ENCODE measurements at places on chromosomes 12 and 14.
A peak's percentile ranks its signal among the peaks of the same experiment; 100 is the strongest.

DNA sequence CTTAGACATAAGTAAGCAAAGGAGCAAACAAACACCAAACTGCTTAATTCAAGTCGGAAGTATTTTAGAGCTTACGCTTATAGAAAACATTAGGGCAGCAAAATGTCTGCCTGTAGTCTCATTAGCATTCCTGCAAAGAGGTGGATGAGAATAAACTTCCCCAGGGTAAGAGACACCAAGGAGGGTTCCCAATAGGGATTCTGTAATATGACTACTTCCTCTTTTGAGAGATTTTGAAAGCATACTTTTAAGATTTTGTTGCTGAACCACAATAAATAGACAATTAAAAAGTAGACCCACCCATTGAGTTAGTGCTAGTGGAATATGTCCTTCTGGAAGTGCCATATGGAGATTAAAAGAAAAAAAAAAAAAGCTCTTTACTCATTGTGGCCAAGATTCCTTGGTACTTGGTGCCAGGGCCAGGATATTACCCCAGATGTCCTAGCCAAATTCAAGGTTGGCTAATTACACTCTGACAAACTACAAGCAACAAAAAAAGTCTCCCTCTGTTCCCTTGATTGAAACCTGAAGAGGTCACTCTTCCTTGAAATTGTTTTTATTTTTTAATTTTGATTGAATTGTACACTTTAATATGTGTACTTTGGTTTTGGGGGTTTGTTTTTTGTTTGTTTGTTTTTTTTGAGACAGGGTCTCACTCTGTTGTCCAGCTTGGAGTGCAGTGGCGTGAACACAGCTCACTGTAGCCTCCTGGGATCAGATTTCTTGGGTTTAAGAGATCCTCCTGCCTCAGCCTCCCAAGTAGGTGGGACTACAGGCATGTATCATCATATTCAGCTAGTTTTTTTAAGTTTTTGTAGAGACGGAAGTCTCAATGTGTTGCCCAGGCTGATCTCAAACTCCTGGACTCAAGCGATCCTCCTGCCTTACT, 8.7 kb downstream of the CLIP1 start:
- no peak for DNase-seq

DNA sequence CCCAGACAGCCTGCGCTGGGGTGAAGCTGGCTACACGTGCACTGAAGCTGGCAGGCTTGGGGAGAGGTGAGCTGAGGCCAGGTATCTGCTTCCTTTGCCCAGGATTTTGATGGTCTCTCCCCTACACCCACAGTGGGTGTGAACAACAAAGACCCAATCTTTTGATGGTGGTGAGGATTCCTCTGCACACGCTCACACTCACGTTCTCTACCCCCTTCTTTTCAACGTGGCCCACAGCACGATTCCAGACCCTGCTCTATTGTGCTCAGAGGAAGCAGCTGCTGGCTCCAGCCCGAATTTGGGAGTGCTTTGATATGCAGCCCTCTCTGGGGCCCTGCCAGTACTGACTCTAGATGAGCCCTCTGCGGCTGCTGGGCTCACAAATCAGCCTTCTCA, 4.9 kb downstream of the CD9 start:
- DNase-seq: peak; percentile 91

DNA sequence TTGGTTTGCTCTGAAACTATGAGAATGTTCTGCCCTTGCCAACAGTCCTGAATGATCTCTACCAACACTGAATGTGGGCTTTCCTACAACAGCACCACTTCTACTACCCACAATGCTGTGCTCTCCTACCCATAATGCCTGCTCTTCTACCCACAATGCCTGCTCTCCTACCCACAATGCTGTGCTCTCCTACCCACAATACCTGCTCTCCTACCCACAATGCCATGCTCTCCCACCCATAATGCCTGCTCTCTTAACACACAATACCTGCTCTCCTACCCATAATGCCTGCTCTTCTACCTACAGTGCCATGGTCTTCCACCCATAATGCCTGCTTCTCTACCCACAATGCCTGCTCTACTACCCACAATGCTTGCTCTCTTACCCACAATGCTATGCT, 92.3 kb downstream of the KCNK13 start:
- no peak for DNase-seq

DNA sequence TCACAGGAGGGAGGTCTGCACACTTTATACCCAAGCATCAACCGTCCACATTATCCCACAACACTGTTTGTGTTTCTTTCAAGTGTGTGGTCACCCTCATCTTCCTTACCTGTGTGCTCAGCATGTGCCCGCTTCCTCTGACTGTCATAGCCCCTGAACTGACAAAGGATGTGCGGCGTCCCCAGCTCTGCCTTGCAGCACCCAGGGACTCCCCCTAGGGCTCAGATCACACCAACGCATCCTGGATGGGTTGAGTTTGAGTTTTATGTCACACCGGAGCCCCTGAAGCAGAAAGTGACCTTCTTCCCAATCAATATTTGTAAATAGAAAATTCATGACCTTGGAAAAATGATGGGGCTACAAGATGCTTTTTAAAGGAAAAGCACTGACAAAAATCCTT, 770.7 kb upstream of the TMEM132C start:
- DNase-seq: peak; percentile 73

- DNase-seq: no peak
These were observed 177.8 kb upstream of the EGLN3 start for GRCh38 chr14:34128665-34129064.

DNA sequence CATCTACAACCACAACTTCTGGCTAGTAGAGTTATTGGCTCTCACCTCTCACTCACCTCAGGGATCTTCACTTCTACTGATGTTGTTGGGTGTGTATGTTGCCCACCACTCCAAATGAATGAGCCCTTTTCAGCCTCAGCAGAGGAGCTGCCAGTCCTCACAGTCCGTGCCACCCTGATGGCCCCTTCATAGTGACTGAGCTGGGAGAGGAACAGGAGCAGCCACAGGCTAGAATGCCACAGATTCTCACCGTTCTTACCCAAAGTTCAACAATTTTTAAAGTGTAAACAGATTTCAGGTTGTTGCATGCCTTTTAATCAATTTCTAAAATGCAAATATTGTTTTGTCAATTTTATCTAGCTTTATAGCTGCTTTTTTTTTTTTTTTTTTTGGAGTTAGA, 74.5 kb upstream of the DNM1L start:
- no peak for DNase-seq

GRCh38 chr14:89618330-89618708, 201.3 kb upstream of the FOXN3 start:
- no peak for DNase-seq

DNA sequence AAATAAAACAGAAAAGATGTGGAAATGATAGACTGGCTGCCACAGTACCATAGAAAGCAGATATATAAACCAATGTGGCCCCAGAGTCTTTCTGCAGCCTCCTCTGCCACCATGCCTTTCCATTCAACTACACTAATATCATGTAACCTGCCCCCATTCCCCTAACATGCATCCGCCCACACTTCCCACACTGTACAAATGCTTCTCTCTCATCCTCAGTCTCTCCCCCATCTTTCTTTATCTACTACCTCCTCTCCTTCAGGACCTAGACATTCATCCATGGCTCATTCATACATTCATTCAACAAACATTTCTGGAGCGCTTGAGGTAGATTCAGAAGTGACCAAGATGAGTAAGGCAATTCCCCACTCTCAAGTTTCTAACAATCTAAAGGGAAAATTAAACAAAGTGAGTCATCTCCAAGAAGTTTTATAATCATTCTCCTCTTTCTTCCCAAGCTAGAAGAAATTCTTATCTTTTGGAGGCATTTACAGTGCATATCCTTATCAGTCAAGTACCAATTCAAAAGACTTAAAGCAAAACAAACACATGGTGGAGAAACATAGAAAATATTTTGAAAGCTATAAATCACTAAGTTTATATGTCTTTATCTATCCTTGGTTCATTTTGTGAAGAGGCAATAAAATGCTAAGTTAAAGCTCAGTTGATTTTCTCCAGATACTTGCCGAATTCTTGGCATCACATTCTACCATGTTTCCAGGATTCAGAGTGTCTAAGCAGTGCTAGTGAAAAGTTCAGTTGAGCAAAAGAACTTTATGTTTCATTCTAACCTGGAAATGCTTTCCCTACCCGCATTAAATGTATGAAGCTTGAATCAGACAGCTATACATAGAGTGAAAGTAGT, 70.5 kb upstream of the FRMD6 start:
- DNase-seq: no peak

GRCh38 chr14:95322651-95323050, 2.9 kb upstream of the CLMN start:
- no peak for DNase-seq

GRCh38 chr12:83018088-83018487, 331.4 kb downstream of the TMTC2 start:
- no peak for DNase-seq

- DNase-seq: no peak
These were observed 15.8 kb upstream of the VPS33A start for GRCh38 chr12:122282061-122282460.

GRCh38 chr14:100800041-100800440, 25.9 kb upstream of the MEG3 start:
- DNase-seq: no peak

- DNase-seq: no peak
These were observed 111.1 kb upstream of the OVCH1 start for GRCh38 chr12:29608581-29608980.

GRCh38 chr12:1705774-1706631, 15.1 kb downstream of the ADIPOR2 start:
- no peak for DNase-seq

GRCh38 chr12:116490471-116490870, 68.7 kb upstream of the MAP1LC3B2 start:
- no peak for DNase-seq

- DNase-seq: no peak
These were observed 24.4 kb upstream of the SERPINA4 start for GRCh38 chr14:94536836-94537235.

- peak; percentile 55 for DNase-seq
These were observed 36.7 kb downstream of the PRICKLE1 start for GRCh38 chr12:42552822-42553221.

GRCh38 chr12:12735301-12735700, 18.1 kb downstream of the CDKN1B start:
- no peak for DNase-seq

DNA sequence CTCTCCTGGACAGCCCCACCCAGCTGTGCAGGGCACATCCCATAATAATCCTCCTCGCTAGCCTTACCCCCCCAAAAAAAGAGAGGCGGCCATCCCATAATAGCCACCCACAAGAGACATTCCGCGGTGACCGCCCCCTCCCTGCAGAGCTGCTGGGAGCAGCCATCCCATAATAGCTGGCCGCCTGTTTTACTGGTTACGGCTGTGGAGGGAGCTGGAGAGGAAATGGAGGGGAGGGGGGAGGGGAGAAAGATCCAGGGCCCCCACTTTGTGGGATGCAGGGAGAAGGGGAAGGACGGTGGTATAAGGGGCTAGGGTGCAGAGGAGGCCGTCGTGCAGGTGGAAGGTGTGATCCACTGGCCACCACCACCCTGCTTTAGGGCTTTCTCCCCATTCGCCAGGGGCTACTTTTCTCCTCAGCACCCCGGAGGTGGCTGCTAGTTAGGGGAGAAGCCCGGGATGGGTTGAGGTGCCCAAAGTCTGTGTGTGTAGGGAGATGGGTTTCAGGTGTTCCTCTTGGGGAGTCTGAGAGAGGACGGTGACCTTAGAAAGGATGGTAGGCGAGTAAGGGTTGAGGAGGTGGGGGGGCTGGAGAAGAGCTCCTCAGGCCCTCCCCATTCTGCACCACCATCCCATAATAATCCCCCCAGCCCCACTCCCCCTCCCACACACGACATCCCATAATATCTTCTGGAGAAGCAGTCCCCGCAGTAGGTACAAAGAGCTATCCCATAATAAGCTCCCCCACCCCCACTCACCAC, 6.0 kb upstream of the CHD4 start:
- peak; percentile 62 for DNase-seq

- no peak for DNase-seq
These were observed 50.1 kb downstream of the CRADD start for GRCh38 chr12:93727195-93727811.

DNA sequence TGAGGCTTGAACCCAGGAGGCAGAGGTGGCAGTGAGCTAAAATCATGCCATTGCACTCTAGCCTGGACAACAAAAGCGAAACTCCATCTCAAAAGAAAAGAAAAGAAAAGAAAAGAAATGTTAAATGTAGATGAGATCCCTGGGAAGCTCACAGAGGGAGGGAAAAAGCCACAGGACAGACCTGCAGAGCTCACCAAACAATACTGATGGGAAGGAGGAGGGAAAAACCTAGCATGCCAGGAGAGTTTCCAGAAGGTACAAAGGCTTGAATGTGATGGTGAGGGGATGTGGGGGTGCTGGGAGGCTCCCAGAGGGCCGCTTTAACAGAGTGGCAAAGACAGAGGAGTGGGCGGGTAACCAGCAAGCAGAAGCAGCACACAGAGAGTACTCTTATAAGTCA, 72.3 kb downstream of the PTPN21 start:
- no peak for DNase-seq

- no peak for DNase-seq
These were observed 800.5 kb downstream of the LRFN5 start for GRCh38 chr14:42407153-42407552.

GRCh38 chr14:76894308-76894707, 68.1 kb downstream of the LRRC74A start:
- DNase-seq: no peak

DNA sequence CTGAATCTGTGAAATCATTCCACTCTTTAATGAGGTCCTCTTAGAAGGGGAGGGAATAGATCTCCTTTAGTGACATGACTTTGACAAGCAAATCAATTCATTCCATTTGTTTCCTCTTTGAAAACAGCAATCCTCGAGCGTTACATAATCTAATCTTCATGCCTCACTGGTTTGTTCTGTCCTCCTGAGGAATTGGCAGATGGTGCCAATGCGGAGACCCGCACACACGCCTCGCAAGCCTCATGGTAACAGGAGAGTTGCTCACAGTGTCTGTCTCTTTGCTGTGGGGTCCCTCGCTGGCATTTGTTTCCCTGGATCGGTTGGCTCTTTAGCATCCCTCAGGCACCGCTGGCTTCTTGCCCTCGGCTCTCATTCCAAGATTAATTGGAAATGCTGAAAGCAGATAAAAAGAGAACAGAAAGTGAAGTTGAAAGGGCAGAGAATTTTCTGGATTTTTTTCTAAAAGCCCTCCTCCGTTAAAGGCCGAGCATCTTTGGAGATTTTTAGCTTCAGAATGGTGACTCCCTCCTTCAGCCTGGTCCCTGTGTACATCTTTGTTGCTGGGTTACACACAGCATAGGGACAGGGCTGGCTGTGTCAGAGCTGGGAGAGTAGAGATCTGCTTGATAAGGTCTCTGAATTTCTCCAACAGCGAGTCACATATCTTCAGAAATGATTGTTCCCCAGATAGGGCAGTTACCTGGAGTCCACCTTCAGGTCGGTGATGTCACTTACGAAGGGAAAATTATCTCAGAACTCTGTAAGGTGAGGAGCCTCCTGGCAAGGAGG, 10.1 kb upstream of the CABP1 start:
- DNase-seq: no peak

- DNase-seq: no peak
These were observed 1211.4 kb downstream of the VRK1 start for GRCh38 chr14:98008381-98009113.

GRCh38 chr14:63840981-63841380, 11.8 kb upstream of the SYNE2 start:
- peak; percentile 40 for DNase-seq

GRCh38 chr14:21647380-21647779, 6.3 kb upstream of the OR4E2 start:
- DNase-seq: no peak

- DNase-seq: no peak
These were observed 14.9 kb upstream of the SCFD1 start for GRCh38 chr14:30607156-30607780.

Measured in H9 (cell line).